ENCODE measurements at places on chromosomes 11 and 22.

- DNase-seq = no peak
Observed at GRCh38 chr11:18320617-18321016, 1.3 kb downstream of the HPS5 start.

DNA sequence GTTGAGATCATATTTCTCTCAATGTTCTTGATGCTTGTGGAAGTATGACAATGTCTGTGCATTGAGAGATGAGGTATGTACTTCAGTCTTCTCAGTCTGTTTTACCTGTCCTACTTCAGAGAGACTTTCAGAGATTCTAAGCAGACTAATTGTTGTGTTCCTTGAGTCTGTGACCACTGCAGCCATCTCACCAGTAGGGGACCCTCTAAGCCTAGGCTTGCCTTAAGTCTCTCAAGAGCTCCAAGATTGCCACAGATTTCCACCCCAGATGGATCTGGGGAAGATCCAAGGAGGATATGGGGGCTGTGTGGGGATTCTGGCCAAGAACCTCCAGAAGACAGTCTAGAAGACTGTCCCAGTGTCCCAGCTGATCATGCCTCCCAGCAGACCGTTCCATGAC, 179.9 kb upstream of the PLET1 start:
- no peak for DNase-seq

DNA sequence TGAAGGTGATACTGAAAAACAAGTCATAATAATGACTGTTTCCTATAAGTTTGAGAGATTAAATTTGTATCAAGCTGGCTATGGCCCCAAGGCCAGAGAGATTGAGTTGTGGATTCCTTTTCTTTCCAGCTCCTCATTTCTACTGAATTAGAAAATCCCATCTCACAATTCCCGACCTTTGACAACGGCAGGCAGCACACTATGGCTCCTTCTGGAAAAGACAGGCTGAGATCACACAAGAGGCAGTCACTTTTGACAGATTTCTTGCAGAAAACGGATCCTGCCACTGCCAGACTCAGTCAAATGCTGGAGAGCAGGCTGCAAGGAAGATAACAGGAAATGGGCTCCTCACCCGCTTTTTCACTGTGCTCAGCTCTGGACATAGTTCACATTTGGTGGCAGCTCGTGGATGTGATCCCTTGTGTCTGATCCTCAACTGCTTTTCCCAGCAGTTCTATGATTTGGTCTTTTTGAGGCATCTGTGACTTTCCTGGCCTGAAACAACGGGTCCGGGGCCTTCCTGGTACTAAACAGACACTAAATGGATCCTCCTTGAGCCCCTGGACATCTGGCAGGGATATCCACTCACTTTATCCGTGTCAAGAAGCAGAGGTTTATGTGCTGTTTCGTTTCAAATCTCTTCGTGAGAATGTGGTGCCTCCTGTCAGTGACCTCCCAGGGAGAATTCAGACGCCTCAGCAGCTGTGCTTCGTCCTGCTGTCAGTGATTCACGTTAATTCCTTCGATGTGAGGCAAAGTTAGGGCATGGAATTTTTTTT, 26.1 kb upstream of the RTL6 start:
- DNase-seq = no peak

GRCh38 chr22:36764641-36765040, 11.3 kb downstream of the IFT27 start:
- DNase-seq = no peak

DNA sequence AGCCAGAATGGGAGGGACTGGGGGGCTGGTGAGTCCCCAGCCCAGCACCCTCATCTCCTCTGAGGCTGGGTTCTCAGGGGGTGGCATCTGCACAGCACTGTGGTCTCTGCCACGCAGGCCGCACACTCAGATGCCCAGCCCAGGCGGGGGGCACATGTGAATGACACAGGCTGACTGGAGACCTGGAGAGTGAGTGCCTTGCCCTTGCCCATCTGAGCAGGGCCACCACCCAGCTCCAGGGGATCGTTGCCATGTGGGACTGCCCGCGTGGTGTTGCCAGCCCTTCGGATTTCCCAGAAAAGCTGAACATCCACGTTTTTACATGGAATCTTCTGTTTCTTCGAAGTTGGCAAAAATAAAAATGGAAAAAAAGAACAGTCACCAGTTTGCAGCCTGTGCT, 18.9 kb downstream of the PRDM11 start:
- DNase-seq = no peak

DNA sequence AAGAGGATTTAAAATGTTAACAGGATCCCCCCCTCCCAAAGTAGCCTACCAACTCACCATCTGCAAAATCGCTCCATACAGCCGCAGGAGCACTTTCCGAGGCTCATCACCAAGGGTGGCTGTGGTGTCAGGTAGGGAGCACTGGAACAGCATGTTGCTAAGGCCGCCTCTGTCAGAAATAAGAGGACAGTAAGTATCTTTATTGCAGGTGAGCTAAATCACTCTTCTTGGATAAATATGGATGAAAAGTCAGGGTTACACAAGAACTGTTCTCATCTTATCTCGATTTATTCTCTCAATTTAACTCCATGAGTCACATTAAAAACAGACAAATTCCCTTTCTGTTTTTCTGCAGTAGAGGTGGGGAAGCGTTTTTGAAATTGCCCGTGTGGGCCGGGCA, 24.2 kb downstream of the CHKA start:
- no peak for DNase-seq

- no peak for DNase-seq
Observed at GRCh38 chr11:64234647-64235379, 429 bp downstream of the VEGFB start.

DNA sequence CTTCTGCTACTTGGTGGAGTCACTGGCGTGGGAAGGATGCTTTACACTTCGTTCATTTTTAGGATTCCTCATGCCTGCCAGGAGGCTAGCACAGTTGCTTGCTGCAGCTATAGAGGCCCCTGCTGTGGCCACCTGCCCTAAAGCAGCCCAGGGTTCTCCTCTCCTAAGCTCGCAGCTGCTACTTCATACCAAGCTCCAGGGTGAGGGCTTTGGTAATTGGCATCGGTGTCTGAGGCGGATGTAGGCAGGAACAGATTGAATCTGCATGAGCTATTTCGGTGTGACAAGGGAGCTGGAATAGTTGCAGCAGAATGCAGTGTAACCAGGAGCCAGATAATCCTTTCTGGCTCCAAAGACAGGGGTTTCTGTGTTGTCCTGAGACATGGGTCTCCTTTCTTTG, 133.1 kb downstream of the MICAL2 start:
- DNase-seq = no peak

- DNase-seq = no peak
Observed at GRCh38 chr22:38706901-38707195, 1.1 kb downstream of the GTPBP1 start.

DNA sequence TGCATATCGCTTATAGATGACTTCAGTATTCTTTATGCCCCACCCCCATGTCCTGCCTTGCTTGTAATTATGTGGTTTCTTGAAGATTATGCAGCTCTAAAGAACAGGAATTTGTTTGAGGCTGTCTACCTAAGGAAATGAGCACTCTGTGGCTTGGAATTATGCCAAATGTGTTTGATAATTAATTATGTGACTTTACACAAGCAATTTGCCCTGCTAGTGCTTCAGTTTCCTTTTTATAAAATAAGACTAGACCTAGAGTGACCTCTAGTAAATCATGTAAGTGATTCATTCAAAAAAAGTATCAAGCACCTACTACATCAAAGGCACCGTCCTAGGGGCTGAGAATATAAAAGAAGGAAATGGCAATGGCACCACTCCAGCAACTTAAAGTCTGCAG, 491.5 kb upstream of the KIRREL3 start:
- DNase-seq = no peak

DNA sequence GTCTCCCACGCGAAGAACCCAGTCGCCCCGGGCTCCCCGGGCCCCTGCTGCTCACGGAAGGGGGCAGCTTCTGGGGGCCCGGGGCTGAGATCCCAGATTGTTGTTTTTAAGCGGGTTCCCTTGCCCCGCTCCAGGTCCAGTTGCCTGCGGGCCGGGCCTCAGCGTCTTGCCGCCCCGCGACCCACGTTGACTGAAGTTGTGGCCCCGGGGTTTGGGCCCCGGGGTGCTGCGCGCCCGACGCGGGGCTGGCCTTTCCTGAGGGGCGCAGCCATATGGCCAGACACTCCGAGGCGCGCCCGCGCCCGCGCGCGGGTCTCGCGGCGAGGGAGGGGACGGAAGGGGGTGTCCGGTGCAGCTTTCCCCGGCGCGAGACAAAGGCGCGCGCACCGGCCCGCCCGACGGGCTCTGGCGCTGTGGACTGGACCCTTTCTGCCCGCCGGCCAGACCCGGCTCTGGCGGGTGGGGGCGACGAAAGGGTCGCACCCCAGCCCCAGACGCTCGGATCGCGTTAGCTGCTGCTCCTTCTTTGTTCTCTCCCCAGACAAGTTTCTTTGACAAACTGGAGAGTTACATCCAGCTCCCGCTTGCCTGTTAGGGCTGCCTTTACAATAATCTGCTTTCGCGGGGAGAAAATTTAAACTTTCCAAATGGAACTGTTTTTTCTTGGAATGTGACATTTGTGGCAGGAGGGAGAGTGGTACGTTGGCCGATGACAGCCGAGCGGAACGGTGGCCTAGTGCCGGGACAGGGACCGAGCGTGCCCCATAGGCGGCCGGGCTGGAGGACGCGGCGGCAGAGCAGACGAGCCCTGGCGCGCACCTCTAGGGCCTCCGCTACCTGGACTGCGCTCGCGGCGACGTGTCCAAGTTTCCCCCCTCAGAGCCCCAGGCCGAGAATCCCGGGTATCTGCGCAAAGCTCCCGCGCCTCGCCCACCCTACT, 716 bp downstream of the AMOTL1 start:
- no peak for DNase-seq

- DNase-seq = no peak
Observed at GRCh38 chr11:65569164-65569972, 909 bp upstream of the ZNRD2 start.

- no peak for DNase-seq
Observed at GRCh38 chr11:69541501-69542313, 60.2 kb downstream of the LINC01488 start.

DNA sequence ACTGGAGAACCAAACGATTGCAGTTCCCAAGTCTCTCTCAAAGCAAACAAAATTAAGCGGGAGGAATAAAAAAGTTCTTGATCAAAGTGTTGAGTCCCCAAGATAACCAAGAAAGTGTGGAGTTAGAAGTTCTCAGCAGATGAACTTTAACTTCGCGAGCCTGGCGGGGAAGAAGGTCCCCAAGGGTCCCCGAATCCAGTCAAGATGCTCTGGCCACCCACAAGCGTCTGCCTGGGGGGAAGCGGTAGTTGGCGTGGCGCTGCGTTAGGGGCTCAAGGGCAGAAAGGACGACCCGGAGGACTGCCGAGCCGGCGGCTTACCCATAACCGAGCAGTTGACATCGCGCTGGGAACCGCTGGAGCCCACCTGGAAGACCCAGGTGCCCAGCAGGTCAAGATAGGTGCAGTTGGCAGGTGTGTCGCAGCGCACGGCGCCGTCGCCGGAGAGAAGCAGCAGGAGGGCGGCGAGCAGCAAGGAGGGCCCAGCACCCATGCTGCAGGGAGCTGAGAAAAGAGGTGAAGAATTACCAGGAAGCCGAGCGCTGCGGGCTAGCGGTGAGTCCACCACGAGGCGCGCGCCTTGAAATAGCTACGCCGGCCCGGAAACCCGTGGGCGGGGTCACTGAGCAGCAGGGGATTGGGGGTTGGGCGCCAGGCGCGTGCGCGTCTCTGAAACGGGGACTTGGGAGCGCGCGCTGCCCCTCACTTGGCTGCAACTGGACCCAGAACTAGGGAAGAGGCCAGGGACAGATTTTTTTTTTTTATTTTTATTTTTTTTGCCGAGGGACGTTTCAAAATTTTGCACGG, at the start of gene CTSC:
Gene CTSC (minus strand): TSS at position 556 of the 806 bp plus-strand sequence. CDS start 64 bp downstream, at position 492.
- peak; percentile 86 for DNase-seq

- peak; percentile 50 for DNase-seq
Observed at GRCh38 chr11:47186700-47187695, 764 bp upstream of the PACSIN3 start.

DNA sequence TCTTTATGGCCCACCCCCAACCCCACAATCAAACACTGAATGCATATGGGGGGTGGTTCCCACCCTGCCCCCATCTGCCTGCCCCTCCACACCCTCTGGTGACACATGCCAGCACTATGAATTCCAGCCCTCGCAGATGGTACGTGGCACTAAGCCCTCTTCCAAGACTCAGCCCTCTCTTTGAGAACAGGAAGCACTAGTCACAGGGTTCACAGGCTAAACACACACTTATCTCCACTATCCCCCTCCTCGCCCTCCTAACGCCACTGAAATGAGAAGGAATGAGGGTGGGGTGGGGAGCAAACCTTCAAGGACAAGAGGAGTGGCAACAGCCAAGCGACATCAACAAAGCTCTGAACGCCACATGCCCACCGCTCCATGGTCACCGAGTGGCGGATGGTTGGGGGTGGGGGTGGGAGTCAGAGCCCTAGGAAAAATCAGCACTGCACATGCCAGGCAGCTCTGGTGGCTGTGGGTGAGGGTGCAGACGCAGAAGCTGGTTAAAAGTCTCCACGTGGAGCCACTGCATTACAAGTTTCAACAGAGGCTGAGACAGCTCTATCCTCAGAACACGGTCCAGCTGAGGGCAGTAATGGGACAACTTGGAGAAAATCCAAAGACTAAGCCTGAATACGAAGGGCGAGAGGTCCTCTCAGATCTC, 33.6 kb downstream of the TMEM184B start:
- DNase-seq = no peak

- DNase-seq = no peak
Observed at GRCh38 chr11:72541257-72541974, 107.1 kb upstream of the CLPB start.

GRCh38 chr11:14499178-14499559, 442 bp downstream of the COPB1 start:
- DNase-seq = peak; percentile 17

DNA sequence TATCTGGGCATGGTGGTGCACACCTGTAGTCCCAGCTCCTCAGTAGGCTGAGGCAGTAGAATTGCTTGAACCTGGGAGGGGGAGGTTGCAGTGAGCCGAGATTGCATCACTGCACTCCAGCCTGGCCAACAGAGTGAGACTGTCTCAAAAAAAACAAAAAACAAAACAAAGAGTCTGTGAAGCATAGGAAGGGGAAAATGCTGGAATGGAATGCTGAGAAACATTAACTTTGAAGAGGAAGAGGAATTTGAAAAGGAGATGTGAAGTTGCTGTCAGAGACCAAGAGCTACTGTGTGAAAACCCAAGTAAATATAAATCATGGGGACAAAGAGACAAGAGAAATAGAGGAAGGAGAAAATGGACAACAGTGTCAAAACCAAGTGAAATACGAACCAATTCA, 455.1 kb upstream of the ARHGAP42 start:
- no peak for DNase-seq

DNA sequence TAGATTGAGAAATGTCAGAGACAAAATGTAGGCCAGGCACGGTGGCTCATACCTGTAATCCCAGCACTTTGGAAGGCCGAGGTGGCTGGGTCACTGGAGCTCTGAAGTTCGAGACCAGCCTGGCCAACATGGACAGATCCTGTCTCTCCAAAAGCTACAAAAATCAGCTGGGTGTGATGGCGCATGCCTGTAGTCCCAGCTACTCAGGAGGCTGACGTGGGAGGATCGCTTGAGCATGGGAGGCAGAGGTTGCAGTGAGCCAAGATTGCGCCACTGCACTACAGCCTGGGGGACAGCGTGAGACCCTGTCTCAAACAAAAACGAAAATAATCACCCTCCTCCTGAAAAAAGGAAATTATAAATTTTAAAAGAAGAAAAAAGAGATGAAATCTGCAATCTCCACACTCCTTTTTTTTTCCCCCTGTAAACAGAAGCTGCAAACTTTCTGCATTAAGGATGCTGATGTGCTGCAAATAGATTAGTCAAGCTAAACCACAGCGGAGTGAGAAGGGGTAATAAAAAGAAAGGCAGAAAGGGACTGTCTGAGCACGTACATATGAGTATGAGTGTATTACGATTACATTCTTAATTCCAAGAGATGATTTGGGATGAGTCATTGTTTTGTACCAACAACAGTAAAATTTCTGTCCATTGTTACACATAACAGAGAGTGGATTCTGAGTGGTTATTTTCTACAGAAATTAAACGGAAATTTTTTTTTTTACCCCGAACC, 87.3 kb downstream of the SIK3 start:
- no peak for DNase-seq
